ENCODE measurements at places on chromosomes 2 and 18. TPM values are rescaled to one million over a fixed set of nuclear protein-coding genes. Genes with fewer than 3 reads are reported as not detected.

Gene LGALSL
- 11.0 TPM for total RNA-seq

Gene FAP
- total RNA-seq: 0.11 TPM

Gene VSNL1
- not detected for total RNA-seq

Gene C2orf92
- total RNA-seq: 0.72 TPM

Gene UNC80
- not detected for total RNA-seq

Gene MC2R
- not detected for total RNA-seq

Gene IL36A
- total RNA-seq: not detected

Gene TIMM21
- 58.3 TPM for total RNA-seq

Gene B4GALT6
- total RNA-seq: 4.1 TPM

Gene GAREM2
- total RNA-seq: 7.4 TPM

Gene STON1
- total RNA-seq: 0.39 TPM

Gene TEX44
- not detected for total RNA-seq

Gene HYCC2
- total RNA-seq: 3.1 TPM

Gene C2orf66
- 0.08 TPM for total RNA-seq

Gene HAT1
- total RNA-seq: 59.8 TPM

Gene NABP1
- total RNA-seq: 12.2 TPM

Gene QPCT
- total RNA-seq: 20.8 TPM

Gene SLC9A4
- not detected for total RNA-seq

Gene NT5DC4
- 0.94 TPM for total RNA-seq

Gene PLB1
- 1.9 TPM for total RNA-seq

Gene OR6B2
- total RNA-seq: not detected

Gene ATG9A
- 41.9 TPM for total RNA-seq

Gene DPYSL5
- total RNA-seq: 5.6 TPM

Gene CRYGA
- total RNA-seq: not detected

Gene CYP26B1
- 13.4 TPM for total RNA-seq

Gene CNPPD1
- 48.7 TPM for total RNA-seq

Gene SNORC
- total RNA-seq: 4.1 TPM

Gene SPATS2L
- total RNA-seq: 126 TPM

Gene EGR4
- total RNA-seq: 0.19 TPM

Gene LDLRAD4
- total RNA-seq: 2.8 TPM

Gene EVX2
- not detected for total RNA-seq

Gene CRYBA2
- total RNA-seq: 0.25 TPM

Gene FEV
- not detected for total RNA-seq

Gene RAD51AP2
- not detected for total RNA-seq

Gene ZNF385B
- 0.10 TPM for total RNA-seq

Gene PROKR1
- total RNA-seq: not detected

Gene DSC2
- 1.00 TPM for total RNA-seq

Gene TBC1D8
- 92.6 TPM for total RNA-seq

Gene UGT1A4
- total RNA-seq: not detected

Gene DES
- total RNA-seq: 0.27 TPM

Gene ZNF519
- total RNA-seq: 1.4 TPM

Gene TDRD15
- not detected for total RNA-seq

Gene DPP4
- total RNA-seq: 0.69 TPM

Gene ERFE
- total RNA-seq: 7.6 TPM

Gene OTOF
- total RNA-seq: 0.11 TPM

Gene PTPN2
- 17.9 TPM for total RNA-seq

Gene C2orf49
- 10.6 TPM for total RNA-seq

Gene CDH19
- 0.72 TPM for total RNA-seq

Data from A549 treated with AZD2906 at 1 μM for 4 hours (cell line).